H9 (cell line): ENCODE measurements at places on chromosomes 1 and 21. TPM values are rescaled to one million over a fixed set of nuclear protein-coding genes. Genes with fewer than 3 reads are reported as not detected.

DNA sequence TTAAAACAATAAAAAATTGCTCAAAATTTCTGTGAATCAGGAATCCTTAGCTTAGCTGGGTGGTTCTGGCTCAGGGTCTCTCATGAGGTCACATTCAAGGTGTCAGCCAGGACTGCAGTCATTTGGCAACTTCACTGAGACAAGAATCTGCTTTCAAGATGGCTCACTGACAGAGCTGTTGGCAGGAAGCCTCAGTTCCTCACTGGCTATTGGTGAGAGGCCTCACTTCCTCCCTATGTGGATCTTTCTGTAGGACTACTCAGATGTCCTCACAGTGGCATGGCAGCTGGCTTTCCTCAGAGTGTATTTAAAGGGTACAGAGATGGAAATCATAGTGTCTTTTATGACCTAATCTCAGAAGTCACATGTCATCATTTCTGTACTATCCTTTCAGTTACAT lies 785.7 kb downstream of the ADGRL2 start:
- H3K27me3 ChIP-seq, result no peaks in the 10 kb centered on the region
- no peaks in the 10 kb centered on the region for H3K4me1 ChIP-seq
- H3K4me3 ChIP-seq, result no peak overlapping the region
- DNase-seq, result no peak
- H3K36me3 ChIP-seq, result no peaks in the 10 kb centered on the region

DNA sequence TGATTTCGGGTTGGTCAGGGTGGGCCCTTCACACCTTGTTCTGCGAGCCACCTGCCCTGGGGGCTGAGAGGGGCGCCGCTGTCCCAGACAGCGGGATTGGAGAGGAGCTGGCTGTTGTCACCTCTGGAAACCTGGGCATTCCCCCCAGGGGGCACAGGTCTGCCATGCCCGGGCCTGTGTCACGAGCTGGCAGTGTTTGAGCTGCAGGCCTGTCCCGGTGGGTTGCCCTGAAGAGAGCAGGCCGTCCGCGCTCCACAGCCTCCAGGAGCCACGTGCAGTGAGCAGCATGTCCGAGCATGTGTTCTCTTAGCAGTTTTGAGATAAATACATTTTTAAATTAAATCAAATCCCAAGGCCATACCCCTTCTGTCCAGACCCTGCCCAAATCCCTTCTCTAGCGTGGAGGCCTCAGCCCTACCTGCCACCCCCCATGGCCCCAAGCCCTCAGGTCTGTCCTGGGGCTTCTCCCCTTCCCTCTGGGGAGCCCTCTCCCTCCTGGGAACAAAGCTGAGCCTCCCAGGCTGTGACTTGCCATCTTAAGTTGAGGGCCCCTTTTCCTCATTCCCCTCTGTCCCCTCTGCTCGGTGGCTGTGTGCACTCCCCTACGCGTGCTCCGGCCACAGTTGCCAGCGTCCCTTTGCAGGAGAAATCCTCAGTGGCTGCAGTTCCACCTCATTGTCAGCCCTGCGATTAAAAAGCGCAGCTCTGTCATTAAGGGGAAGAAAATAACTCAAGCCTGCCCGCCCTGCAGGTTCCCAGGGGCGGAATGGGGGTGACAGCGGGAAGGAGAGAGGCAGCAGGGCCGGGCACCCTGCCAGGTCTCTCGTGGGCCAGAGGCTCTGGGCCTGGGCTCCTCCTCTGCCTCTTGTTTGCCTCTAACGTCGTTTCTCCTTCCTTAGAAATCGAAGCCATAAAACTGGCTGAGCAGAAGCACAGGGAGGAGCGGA lies 26.6 kb downstream of the SLX9 start:
- no peak for DNase-seq
- no peaks in the 10 kb centered on the region for H3K4me1 ChIP-seq
- no peaks in the 10 kb centered on the region for H3K27me3 ChIP-seq
- H3K27ac ChIP-seq, result no peak overlapping the region
- H3K36me3 ChIP-seq, result peaks cover 50% of the 10 kb centered on the region

- no peaks in the 10 kb centered on the region; the same call in 1 of the 2 replicates for H3K36me3 ChIP-seq
- no peak overlapping the region for H3K4me3 ChIP-seq
- H3K4me1 ChIP-seq, result no peaks in the 10 kb centered on the region; the same call in 1 of the 2 replicates
- no peak overlapping the region for H3K27ac ChIP-seq
- H3K27me3 ChIP-seq, result no peaks in the 10 kb centered on the region
These were observed 91.0 kb downstream of the PTPN14 start for GRCh38 chr1:214460304-214460916.

DNA sequence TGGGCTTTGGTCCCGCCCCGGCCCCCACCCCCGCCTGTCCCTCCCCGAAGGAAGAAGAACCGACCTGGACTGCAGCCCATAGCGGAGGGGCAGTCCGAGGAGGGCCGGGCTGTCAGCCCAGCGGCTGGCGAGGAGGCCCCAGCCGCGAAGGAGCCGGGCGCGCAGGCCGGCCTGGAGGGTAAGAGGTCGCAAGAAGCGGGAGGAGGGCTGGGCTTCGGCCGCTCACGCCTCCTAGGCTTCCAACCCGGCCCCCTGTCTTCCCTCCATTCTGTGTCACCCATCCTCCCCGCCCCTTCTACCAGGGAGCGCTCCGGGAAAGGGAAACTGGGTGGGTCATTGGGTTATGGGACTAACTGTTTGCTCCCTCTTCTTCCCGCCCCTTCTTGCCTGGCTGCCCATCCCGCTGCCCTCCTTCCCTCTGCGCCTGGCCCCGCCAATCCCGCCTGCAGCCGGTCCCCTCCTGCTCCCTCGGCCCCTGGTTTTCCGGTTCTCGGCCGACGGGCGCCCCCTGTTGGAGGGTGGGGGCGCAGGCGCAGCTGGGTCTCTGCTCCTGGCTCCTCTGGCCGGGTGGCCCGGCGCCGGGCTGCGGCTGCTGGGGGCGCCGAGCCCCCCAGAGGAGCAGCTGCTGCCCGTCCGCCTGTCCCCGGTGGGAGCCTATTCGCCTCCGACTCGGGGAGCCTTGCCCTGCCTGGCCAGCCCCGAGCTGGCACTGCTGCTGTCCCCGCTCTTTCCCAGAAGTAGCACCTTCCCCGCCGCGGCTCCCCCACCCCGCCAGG lies 2.4 kb downstream of the RUSC1 start:
- H3K4me1 ChIP-seq, result peaks cover 2% of the 10 kb centered on the region; the same call in 1 of the 2 replicates
- peak; percentile 96 for DNase-seq
- H3K36me3 ChIP-seq, result peaks cover 5% of the 10 kb centered on the region; the same call in 2 of the 3 replicates
- no peaks in the 10 kb centered on the region for H3K27me3 ChIP-seq
- no peak overlapping the region for H3K27ac ChIP-seq

DNA sequence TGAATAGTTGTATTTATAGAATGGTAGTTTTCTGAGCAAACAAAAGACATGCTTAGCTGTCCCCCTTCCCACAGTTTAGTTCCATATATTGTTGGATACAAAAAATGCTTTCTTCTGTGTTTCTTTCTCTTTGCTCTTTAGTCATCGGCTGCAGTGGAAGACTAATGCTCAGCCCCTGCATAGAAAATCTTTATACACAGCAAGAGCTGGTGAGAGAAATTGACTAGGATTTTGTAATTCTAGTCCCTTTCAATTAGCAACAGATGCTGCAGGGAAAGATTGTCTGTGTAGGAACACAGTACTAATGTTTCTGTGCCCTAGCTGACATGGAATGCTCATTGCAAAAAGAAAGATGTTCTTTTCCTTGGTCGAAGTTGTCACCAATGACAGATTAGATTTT lies 200.9 kb downstream of the RPS6KC1 start:
- H3K36me3 ChIP-seq, result no peaks in the 10 kb centered on the region
- H3K27me3 ChIP-seq, result no peaks in the 10 kb centered on the region
- no peak overlapping the region for H3K27ac ChIP-seq
- no peak for DNase-seq
- peaks cover 3% of the 10 kb centered on the region; the same call in 1 of the 2 replicates for H3K4me1 ChIP-seq

DNA sequence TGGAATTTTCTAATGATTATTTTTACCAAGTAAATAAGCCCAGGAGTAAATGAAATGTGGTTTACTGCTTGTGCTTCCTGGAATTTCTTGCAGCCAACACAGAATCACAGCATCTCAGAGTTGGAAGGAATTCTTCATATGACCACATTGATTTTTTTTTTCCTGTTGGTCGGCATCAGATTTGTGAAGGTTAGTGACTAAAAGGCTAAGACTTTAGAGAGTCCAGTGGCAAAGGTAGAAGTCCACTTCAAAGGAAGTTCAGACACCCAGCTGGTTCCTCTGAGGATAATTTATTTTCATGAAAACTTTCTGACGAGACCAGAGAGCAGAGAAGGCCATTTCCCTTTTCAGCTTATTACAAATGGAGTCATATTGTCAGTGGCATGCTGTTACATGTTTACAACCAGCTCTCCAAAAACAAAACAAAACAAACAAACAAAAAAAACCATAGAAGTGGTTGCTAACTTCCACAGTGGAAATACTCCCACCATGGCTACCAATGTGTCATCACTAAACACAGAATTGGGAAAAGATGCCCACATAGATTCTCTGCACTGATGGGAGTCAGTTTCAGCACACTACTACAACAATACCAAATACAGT lies 77.2 kb upstream of the CDC42BPA start:
- no peak overlapping the region for H3K4me3 ChIP-seq
- H3K4me1 ChIP-seq, result no peaks in the 10 kb centered on the region
- no peaks in the 10 kb centered on the region for H3K27me3 ChIP-seq
- H3K36me3 ChIP-seq, result no peaks in the 10 kb centered on the region
- H3K27ac ChIP-seq, result no peak overlapping the region

Gene ADORA1
- 1.3 and 3.0 TPM in 2 replicates for total RNA-seq

DNA sequence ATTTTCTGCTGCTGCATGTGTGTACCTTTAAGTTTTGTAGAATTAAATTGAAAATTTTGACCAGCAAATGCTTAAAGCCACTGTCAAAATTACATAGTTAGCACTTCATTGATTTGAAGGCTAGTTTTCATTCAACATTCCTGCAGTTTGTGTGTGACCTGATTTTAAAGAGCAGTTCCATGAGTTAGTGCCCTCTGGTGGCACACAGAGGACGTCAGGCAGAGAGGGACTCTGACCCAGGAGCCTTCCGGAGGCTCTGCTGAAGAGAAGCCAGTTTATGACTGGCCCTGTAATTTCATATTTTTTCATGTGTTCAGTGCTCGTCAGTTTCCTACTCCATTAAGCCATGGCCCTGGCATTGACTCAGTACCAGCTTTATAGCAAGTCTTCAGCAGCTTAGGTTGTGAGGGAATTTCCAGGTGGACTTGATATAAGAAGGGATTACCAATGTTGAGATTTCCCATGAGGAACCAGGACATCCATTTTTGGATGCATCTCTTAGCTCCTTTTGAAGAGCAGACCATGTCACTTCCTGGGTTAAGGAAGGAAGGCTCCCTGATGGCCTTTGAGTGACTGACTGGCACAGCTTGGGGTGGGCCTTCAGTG lies 104.7 kb downstream of the CAMTA1 start:
- H3K36me3 ChIP-seq, result no peaks in the 10 kb centered on the region
- H3K27ac ChIP-seq, result no peak overlapping the region
- DNase-seq, result no peak
- H3K4me1 ChIP-seq, result no peaks in the 10 kb centered on the region
- no peaks in the 10 kb centered on the region for H3K27me3 ChIP-seq

DNA sequence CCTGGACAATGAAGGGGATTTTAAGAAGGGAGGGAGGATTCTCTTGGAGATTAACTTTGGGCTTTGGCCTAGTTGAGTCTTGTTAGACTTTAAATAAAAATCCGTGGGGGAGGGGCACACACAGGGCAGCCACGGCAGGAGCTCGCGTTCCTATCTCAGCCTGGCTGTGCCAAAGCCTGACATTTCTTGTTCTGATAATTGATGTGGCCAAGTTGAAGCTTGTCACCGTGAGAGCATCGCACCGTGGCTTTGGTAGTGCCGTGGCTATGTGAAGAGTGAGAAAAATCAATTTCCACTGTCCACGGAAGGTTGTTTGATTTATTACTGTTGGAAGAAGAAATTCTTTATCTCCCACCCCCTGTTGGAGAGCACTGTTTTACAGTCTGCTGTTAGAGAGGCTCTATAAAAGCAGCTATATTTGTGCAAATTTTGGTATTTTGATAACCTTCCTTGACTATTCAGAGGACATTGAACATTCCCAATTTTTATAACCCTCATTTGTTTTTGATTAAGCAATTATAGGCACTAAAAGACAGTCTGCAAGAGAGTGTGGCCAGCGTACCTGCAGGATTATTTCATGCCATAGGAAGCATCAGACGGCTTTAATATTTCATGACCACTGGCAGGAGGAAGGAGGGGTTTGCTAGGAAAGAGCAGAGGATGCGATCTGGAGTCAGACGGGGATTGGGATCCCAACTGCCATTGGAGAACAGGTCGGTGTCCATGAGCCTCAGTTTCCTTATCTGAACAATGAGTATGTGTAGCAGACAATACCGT lies 160.7 kb downstream of the KAZN start:
- no peaks in the 10 kb centered on the region for H3K36me3 ChIP-seq
- H3K4me3 ChIP-seq, result no peak overlapping the region
- peaks cover 17% of the 10 kb centered on the region for H3K4me1 ChIP-seq
- H3K27ac ChIP-seq, result no peak overlapping the region
- DNase-seq, result no peak

DNA sequence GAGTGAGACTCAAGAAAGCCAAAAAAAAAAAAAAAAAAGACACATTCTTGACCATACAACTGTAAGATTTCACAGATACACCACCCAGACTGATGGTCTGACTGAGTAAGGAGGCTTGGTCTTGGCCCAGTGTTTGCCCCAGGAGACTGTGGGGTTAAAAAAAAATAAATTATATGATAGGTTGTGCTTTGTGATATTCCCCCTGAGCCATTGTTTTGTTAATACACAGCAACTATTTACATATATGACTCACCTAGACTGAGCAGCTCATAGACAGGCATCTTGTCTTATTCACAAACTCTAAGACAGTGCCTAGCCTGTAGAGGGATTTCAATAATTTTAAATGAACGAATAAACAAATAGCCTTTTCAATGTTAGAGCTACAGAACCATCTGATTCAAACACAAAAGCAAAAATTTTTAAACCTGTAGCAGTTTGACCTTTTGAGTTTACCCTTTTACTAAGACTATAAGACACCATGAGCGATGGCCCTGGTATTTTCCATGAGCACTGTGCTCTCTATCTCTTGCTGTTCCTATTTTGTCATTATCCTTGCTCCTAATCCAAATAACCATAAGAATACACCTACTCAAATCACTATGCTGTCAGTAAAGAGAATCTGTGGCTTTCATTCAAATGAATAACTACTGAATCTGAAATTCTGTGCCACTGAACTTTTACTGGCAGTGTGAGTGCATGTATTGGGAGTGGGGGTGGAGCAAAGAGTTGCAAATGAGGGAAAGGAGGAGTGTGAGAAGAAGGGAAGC lies 199.4 kb upstream of the PTBP2 start:
- H3K36me3 ChIP-seq, result no peaks in the 10 kb centered on the region; the same call in 1 of the 2 replicates
- no peak for DNase-seq
- no peaks in the 10 kb centered on the region for H3K27me3 ChIP-seq
- no peak overlapping the region; the same call in 1 of the 2 replicates for H3K4me3 ChIP-seq

DNA sequence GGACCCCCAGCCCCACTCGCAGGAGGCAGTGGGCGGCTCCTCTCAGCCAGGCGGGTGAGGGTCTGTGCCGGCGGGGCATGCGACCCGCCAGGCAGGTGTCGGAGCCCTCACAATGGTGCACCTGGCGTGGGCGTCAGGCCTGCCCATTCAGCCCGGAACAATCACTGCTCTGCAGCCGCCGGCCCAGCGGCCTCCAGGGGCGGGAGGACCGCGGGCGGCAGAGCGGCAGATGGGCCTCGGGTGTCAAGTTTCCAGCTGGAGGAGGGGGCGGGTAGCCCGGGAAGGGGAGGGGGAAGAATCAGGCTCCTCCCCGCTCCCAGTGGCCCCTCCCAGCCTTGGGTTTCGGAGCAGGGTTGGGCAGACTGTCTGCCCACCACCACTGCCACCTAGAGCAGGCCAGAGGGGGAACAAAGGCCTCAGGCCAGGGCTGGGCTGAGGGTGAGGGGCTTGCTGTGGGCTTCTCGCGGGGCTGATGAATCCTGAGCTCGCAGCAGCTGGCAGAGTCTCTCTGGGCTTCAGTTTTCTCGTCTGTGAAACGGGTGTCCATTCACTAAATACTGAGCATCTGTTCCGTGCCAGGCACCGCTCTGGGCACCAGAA lies 39.5 kb upstream of the CASZ1 start:
- H3K27ac ChIP-seq, result no peak overlapping the region
- H3K36me3 ChIP-seq, result no peaks in the 10 kb centered on the region

Gene AMPD1
- total RNA-seq, result not detected in 2 replicates

Gene G0S2
- total RNA-seq, result 0.26 and 0.35 TPM in 2 replicates
